ENCODE measurements at places on chromosomes 4 and X.

DNA sequence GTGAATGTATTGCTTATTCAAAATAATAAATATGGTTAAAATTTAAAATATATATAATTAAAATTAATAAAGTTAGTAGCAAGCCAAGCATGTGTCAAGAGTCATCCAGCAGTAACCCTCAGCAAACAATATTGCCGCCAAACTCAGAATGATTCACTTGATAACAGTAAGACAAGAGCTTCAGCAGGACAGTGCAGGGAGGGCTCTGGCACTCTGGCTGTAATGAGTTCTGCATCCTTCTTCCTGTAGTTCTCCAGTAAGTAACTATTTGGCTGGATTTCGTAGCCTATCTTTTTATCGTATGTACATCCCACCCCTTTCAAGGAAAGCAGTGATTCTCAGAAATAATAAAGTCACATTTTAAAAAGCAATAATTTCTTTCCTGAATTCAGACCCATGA, 17.6 kb downstream of the OTUD6A start:
- DNase-seq, result no peak

DNA sequence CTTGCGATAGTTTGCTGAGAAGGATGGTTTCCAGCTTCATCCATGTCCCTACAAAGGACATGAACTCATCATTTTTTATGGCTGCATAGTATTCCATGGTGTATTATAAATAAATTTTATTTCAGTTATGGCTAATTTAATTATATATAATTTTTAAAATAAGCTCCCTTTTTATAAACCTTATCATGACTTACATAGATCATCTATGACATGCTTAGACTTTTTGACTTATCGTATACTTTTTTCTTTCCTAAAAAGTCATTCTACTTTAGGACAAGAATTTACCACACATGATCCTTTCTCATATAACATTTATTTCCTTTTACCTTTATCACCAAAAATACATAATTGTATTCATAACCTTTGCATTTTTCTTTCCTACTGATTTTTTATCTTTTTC, 376.5 kb downstream of the CCSER1 start:
- no peak for DNase-seq

DNA sequence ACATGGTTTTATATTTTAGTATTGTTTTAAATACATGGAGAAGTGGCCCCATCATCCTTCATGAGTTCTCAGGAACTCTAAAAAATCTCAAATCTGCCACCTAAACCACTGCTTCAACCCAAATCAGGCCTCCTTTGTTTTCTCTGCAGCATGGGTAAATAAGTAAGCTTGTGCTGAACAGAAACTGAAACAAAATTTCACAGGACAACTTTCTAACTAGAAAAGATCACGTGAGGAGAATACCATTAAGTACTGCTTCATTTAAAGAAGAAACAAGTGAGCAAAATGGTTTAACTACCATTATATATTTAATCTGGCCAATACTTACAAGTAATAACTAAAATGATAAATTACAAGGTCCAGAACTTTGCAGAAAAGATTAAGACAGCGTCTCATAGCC, 2.5 kb downstream of the ARAP2 start:
- no peak for DNase-seq

GRCh38 chr4:173317004-173317403, 17.2 kb downstream of the HMGB2 start:
- DNase-seq, result no peak

DNA sequence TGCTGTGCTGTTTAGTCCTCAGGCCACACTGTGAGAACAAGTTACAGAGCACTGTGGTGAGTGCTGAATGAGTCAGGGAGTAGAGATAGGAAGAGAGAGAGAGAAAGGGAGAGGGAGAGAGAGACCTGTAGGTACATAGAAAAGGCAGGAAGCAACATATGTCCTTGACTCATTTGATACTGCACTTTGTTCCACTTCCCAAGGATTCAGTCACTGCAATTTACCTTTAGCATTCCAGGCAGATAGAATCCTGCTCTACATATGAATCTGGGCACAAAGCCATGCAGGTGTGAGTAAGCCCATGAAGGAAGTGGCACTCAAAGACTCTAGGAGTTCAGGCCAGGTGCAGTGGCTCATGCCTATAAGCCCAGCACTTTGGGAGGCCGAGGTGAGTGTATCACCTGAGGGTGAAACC, 1.0 kb upstream of the DAPP1 start:
- no peak for DNase-seq

- no peak for DNase-seq
Observed at GRCh38 chr4:38531141-38531727, 132.8 kb upstream of the KLF3 start.

- peak; percentile 38 for DNase-seq
Observed at GRCh38 chr4:38664706-38665401, 855 bp downstream of the KLF3 start.

- no peak for DNase-seq
Observed at GRCh38 chrX:66638591-66639500, at the start of gene EDA2R. Gene EDA2R (minus strand): TSS chrX:66639078. CDS start chrX:66616020, 23,058 bp downstream.

DNA sequence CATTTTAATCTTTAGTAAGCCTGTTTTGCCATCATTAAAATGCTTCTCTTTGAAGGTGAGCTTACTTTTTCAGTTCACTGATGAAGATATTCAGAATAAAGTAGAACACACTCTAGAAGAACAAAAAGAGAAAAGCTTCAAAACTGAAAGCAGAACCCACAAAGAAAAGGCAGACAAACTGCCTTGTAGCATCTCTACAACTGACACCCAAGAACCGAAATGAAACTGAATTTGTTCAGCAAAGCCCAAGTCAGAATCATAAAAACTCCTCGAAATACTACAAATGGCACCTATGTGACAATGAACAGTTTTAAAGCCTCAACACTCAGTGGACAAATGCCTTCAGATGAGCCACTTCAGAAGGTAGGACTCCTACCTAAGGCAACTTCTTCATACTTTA, 83.6 kb downstream of the MAML3 start:
- no peak for DNase-seq

GRCh38 chr4:73391774-73392173, 12.3 kb upstream of the ALB start:
- no peak for DNase-seq

- DNase-seq, result no peak
Observed at GRCh38 chrX:20254712-20255299, 11.9 kb downstream of the RPS6KA3 start.

DNA sequence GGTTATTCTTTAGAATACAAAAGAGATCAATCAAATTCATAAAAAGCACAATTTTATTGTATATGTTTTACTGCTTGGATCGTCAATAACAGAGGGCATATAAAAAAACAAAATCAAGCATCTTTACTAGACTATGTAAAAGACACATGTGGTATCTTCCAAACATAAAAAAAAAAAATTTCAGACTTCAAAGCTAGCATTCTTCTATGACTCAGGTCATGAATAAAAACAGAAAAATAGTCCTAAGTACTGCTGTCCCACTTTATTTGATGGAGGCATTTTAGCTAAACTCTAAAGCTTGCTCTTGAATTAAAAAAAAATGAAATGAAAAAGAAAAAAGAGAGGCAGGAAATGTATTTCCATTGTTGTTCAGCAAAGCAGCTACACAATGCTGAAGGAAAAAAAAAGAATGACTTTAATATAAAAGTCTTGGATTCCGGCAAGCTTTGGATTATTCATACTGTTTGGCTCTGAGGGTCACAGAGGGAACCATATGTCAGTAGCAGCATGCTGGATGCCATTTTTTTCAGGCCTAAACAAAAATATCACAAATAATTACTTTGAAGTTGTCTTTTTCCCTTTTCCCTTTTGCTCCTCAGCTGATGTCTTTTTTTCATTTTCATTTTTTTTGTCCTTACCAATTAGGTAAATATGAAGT, 249.1 kb upstream of the DIAPH2 start:
- no peak for DNase-seq

DNA sequence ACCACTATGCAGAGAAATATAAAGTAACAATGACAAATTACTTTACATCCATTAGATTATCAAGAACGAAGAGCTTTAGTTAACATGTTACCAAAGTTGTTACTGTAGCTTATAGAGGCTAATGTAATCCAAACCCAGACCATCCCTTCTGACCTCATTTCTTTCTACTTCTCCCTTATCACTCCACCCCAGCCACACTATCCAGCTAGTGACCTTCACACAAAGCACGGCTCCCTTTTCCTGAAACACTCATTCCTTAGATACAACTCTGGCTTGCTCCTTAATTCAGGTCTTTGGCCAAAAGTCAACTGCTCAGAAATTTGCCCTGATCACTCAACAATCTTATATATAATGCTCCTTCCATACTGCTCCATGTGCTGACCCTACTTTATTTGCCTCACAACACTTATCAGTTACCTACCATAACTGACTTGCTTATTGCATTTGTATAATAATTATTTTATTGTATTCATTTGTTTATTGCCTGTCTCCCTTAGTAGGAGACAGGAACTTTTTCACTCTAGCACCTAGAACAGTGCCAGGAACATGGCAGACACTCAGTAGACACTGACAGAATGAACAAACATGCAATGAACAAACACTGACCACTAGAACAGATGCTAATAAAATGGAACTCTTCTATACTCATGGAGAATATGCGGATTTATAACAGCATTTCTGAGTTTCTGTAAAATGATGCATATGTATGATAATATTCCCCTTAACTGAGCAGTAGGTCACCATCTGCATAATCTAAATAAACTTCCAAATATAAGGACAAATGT, 67.6 kb downstream of the EIF4E start:
- DNase-seq, result no peak

DNA sequence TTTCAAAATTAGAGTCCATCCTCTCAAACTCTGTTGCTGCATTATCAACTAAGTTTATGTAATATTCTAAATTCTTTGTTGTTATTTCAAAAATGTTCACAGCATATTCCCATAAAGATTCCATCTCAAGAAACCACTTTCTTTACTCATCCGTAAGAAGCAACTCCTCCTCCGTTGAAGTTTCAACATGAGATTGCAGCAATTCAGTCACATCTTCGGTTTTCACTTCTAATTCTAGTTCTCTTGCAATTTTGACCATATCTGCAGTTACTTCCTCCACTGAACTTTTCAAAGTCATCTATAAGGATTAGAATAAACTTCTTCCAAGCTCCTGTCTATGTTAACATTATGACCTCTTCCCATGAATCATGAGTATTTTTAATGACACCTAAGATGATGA, 216.6 kb upstream of the SLC7A11 start:
- DNase-seq, result no peak

GRCh38 chr4:40264995-40265909, 68.4 kb downstream of the RHOH start:
- DNase-seq, result peak; percentile 66

GRCh38 chr4:16721613-16722291, 176.7 kb downstream of the LDB2 start:
- DNase-seq, result no peak

GRCh38 chr4:90122355-90122748, 4.8 kb upstream of the CCSER1 start:
- no peak for DNase-seq

Measured in activated gamma-delta T cell treated with Interleukin-2 at 50 U/mL for 16 hours (primary cell).